Stimulated activated CD8-positive, alpha-beta memory T cell treated with anti-CD3 and anti-CD28 coated beads, Interleukin-7, amount 100 ng/mL, for 48 hours (primary cell): ENCODE measurements at places on chromosomes 2 and 18.

DNA sequence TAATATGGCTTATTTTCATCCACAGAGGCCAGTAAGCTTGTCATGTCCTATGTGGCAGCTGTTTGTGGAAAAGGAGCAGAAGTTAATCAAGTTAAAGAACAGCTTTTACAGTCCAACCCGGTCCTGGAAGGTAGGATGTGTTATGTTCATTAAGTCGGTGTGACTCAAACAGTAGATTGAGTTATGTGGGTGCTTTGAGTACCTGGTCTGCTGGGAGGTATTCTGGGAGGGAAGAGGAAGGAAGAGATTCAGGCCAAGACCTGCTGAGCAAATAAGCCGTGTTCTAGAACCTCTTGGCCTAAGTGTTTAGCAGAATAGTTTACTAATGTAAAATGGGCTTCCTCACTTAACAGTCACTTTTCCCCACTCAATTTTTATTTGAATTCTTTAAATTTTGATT is 96.2 kb downstream of the MYO1B start:
- DNase-seq: no peak

DNA sequence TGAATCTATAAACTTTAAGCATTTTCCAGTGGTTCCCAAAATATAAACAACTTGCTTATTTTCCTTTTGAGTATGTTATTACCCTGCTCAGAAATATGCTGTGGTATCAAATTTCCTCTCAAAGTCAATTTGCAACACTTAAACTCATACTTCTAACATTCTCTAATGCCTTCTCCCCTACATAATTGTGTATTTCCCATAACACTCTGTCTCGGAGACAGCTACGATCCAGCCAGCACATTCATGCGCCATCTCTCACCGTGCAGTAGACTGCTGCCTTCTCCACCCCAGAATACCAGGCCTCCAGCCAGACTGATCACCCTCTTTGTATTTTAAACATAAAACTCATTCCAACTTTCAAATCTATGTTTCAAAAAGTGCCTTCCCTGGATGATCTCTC is 41.8 kb downstream of the TIMM21 start:
- DNase-seq: no peak

GRCh38 chr18:79582978-79583377 is 96.6 kb upstream of the CTDP1 start:
- DNase-seq: no peak

GRCh38 chr18:24726727-24727492 is 266.5 kb downstream of the HRH4 start:
- peak; percentile 10 for DNase-seq

- no peak for DNase-seq
Measured at GRCh38 chr2:239970004-239970623, 55.0 kb downstream of the NDUFA10 start.

GRCh38 chr18:54165450-54165849 is 59.0 kb downstream of the MBD2 start:
- DNase-seq: no peak

- DNase-seq: no peak
Measured at GRCh38 chr2:42960842-42961180, 168.4 kb upstream of the HAAO start.

DNA sequence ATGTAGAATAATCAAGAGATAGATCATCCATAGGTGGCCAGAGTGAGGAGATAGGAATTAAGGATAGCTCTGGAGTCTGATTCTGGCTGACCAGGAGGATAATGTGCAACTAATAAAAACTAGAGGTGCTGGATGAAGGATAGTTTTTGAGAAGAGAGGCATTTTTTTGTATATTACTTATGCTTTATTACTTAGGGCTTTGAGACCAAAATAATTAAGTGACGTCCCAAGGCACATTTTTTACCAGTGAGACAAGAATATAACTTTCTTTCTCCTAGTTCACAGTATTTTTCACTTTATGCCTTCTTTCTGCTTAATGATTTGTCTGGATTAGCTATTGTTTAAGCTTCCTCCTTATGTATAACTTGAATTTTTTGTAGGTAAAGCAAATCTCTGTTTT is 756.6 kb downstream of the TSN start:
- no peak for DNase-seq

DNA sequence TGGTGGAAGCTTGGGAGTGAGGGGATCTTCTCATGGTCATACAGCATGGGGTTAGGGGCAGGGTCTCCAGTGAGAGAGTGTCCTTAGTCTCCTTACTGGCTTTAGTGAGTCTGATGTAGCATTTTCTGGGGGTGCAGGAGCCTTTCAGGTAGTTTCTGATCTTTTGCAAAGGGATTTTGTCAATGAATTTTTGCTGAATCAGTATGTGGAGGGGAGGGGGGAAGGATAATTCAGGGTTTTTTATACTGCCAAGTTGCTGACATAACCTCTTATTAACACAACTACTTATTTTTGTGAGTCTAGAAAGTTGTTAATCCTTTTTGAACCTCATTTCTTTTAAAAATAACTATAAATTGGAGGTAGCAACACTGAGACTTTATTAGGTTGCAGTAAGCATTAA is 35.3 kb upstream of the ZDBF2 start:
- no peak for DNase-seq

GRCh38 chr18:41058351-41059125 is 896.5 kb upstream of the PIK3C3 start:
- DNase-seq: no peak

DNA sequence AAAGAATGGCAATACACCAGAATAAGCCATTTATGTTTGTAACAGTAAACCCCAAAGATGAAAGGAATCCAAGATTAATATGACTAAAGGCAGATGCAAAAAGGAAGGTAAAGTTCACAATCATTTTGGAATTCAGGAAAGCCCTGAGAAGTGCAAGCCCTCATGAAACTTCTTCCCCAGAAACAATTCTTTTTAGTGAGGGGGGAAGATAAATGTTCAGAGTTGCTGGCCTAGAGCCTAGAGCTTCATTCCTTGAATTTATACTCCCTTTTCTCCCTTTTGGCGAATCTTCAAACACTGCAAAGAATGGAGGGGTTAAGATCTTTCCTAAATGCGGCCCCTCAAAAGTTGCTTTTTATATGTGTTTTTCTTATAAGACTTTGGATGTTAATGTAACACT is 368.8 kb downstream of the MEIS1 start:
- no peak for DNase-seq

DNA sequence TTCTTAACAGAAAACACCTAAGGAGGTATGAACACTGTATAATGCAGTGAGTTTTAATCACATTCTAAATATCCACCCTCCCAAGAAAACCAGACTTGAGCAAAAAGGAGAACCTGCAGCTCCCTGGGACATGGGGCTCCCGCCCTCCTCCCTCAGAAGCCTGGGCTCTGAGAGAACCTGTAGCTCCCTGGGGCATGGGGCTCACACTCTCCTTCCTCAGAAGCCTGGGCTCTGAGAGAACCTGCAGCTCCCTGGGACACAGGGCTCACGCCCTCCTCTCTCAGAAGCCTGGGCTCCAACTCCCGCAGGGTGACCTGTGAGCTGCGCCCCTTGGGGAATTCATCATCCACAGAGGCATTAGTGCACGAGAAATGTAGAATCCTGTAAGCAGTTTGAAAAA is 222.9 kb downstream of the SNTG2 start:
- no peak for DNase-seq

GRCh38 chr2:218264773-218265561 is 4.2 kb downstream of the GPBAR1 start:
- no peak for DNase-seq

- no peak for DNase-seq
Measured at GRCh38 chr2:231321021-231321420, 74.5 kb upstream of the B3GNT7 start.

- DNase-seq: no peak
Measured at GRCh38 chr18:32769586-32770053, 3.2 kb downstream of the KLHL14 start.
